ENCODE measurements at places on chromosomes 5 and 9. TPM values are rescaled to one million over a fixed set of nuclear protein-coding genes. Genes with fewer than 3 reads are reported as not detected.
A peak's percentile ranks its signal among the peaks of the same experiment; 100 is the strongest.

GRCh38 chr5:116157902-116158301 is 73.1 kb downstream of the COMMD10 start:
- no peaks in the 10 kb centered on the region for H3K27me3 ChIP-seq
- H3K36me3 ChIP-seq = peaks cover 6% of the 10 kb centered on the region
- H3K27ac ChIP-seq = no peak overlapping the region
- DNase-seq = no peak
- H3K4me1 ChIP-seq = peaks cover 10% of the 10 kb centered on the region

- H3K4me3 ChIP-seq = no peak overlapping the region
- no peaks in the 10 kb centered on the region for H3K4me1 ChIP-seq
- no peaks in the 10 kb centered on the region for H3K27me3 ChIP-seq
- H3K27ac ChIP-seq = no peak overlapping the region
- no peak for DNase-seq
- no peaks in the 10 kb centered on the region for H3K36me3 ChIP-seq
Measured at GRCh38 chr9:16112116-16112515, 559.3 kb downstream of the CCDC171 start.

The IL5 gene
- total RNA-seq = 1.7 TPM

The SLC6A3 gene
- not detected for total RNA-seq

DNA sequence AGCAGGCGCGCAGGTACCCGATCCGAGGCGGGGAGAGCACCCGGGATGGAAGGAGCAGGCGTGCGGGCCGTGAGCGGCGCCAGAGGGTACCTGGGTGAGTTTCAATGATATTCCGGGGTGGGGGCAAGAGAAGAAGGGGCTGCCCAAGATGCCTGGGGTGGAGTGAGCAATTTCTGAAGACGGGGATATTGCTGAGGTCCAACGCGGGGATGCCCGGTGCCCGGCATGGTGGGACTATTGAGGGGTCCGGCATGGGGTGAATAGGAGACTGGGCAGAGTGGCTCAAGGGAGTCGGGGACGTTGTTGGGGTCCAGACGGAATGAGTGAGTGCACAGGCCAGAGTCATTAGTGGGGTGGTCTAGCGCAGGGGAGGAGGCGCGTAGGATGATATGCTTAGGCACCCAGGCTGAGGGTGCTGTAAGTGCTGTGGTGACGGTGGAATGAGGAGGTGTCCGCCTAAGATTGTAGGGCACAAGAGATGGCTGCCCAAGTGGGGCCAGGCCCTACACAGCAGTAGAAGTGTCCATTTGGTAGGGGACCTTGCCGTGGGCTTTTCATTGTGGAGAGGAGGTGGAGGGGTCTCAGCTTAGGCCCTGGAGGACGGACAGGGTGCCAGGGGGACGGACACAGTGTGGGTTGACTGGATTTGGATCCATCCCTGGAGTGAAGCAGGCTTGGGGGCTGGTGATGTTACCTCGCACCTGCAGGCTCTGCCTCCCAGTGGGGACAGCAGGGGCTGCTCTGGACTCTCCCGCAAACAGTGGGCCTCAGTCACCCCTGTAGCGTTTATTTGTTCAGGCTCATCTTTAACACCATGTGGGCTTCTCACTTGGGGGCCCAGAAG is 719 bp downstream of the MIGA2 start:
- peak; percentile 17 for DNase-seq
- peaks cover 29% of the 10 kb centered on the region for H3K4me1 ChIP-seq
- H3K27me3 ChIP-seq = no peaks in the 10 kb centered on the region
- H3K4me3 ChIP-seq = peak overlapping the region; percentile 86
- H3K36me3 ChIP-seq = peaks cover 3% of the 10 kb centered on the region

DNA sequence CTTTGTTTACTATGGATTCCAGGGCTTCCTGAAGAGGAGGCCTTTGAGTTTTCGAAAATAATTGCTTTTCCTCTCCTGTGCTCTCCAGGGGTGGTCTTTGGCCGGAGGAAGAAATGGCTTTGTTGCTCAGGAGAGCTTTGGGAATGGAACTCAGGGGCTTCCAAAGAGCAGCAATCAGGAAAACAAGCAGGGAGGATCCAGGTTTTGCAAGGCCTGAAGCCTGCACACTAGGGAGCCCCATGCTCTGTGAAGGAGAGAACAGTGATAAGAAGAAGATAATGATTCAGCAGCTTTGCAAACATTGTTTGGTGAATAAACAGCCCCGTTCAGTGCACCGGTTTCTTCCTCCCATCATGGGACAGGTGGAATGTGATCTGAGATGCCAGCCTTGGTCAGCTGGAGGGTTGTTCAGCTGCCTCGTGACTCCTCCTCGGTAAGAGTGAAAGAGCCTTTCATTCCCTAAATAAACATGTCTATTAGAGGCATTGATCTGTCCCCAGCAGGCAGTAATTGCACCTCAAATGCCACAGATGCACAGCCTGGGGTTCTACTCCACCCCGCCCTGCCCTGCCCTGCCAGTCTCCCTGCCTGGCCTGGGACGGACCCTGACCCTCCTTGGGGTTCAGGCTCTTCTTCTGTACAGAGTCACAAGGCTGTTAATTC is 11.5 kb upstream of the ALDH1B1 start:
- H3K4me3 ChIP-seq = no peak overlapping the region
- no peaks in the 10 kb centered on the region for H3K4me1 ChIP-seq
- H3K36me3 ChIP-seq = no peaks in the 10 kb centered on the region
- no peak overlapping the region for H3K27ac ChIP-seq
- H3K27me3 ChIP-seq = no peaks in the 10 kb centered on the region

- H3K27ac ChIP-seq = no peak overlapping the region
- DNase-seq = no peak
- no peaks in the 10 kb centered on the region for H3K36me3 ChIP-seq
- H3K4me1 ChIP-seq = no peaks in the 10 kb centered on the region
Measured at GRCh38 chr9:2291980-2292704, 277.0 kb downstream of the SMARCA2 start.

GRCh38 chr9:22114956-22115355 is 105.9 kb upstream of the CDKN2B start:
- H3K4me3 ChIP-seq = no peak overlapping the region
- peaks cover 3% of the 10 kb centered on the region for H3K4me1 ChIP-seq

The GPR151 gene
- total RNA-seq = not detected

The PDLIM4 gene
- not detected for total RNA-seq

- peaks cover 17% of the 10 kb centered on the region for H3K27me3 ChIP-seq
- H3K27ac ChIP-seq = no peak overlapping the region
- H3K4me3 ChIP-seq = no peak overlapping the region
- DNase-seq = no peak
Measured at GRCh38 chr5:72760259-72760658, 56.2 kb upstream of the TNPO1 start.

DNA sequence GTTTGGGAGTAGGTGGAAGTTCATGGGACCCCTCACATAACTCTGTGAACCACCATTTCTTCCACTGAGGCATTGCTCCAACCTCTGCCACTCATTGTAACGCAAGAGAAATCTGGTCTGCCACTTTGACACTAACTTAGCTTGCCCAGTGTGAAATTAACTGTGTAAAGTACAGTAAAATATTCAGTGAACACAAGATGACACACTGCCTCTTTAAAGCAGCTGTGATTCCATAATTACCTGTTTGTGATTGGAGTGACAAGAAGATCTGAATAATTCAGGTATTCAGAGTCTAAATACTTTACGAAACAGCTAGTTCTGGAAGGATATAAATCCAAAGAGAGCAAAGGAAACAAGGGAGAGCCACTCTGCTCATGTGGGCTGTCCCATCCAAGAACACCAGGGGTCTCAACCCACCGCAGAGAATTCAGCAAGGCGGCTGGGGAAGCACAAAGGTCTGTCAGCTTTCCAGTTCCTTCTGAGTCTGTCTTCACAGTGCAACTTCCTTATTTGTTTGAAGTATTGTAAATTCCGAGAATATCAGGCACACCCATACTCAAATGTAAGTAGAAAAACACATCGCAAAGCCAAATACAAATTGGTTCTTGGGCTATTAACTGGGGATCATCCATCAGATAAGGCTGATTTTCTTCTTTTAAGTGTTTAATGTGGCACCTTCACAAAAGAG is 86.9 kb downstream of the GNAQ start:
- no peak overlapping the region for H3K27ac ChIP-seq
- peaks cover 31% of the 10 kb centered on the region for H3K4me1 ChIP-seq
- peak; percentile 7 for DNase-seq
- H3K27me3 ChIP-seq = no peaks in the 10 kb centered on the region
- H3K36me3 ChIP-seq = no peaks in the 10 kb centered on the region

GRCh38 chr5:321726-322251 is 275 bp downstream of the AHRR start:
- no peak overlapping the region for H3K27ac ChIP-seq
- peak; percentile 14 for DNase-seq
- peaks cover 25% of the 10 kb centered on the region for H3K4me1 ChIP-seq
- H3K4me3 ChIP-seq = peak overlapping the region; percentile 73

DNA sequence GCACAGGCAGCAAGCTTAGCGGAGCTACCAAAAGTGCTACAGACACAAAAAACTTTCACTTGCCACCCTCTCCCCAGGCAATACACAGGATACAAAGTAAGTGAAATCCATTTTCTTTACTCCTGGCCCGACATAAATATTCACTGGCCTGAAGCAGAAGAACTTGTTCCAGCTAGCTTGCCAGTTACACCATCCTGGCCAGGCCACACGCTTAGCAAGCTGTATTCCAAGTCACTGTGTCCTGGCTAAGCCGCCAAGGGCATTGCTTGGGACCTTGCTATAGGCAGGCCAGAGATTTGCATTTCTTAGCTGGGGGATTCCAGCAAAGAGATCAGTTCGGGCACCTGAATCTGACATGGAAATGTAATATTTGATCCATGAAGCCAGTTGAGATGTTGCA is 71.0 kb upstream of the SLC1A3 start:
- no peaks in the 10 kb centered on the region for H3K36me3 ChIP-seq
- H3K4me1 ChIP-seq = no peaks in the 10 kb centered on the region
- DNase-seq = no peak
- no peak overlapping the region for H3K27ac ChIP-seq

GRCh38 chr5:100641833-100642232 is 106.7 kb downstream of the FAM174A start:
- H3K4me3 ChIP-seq = no peak overlapping the region
- H3K27me3 ChIP-seq = peaks cover 2% of the 10 kb centered on the region
- H3K36me3 ChIP-seq = no peaks in the 10 kb centered on the region
- DNase-seq = no peak
- H3K4me1 ChIP-seq = no peaks in the 10 kb centered on the region

The RIMOC1 gene
- 19.5 TPM for total RNA-seq

GRCh38 chr5:178163772-178164735 is 10.4 kb upstream of the NHP2 start:
- H3K4me3 ChIP-seq = peak overlapping the region; percentile 44
- peaks cover 6% of the 10 kb centered on the region for H3K4me1 ChIP-seq
- no peaks in the 10 kb centered on the region for H3K36me3 ChIP-seq
- H3K27me3 ChIP-seq = peaks cover 6% of the 10 kb centered on the region
- H3K27ac ChIP-seq = no peak overlapping the region

GRCh38 chr5:105167092-105167491 is 1604.5 kb upstream of the NUDT12 start:
- no peak overlapping the region for H3K4me3 ChIP-seq
- H3K4me1 ChIP-seq = no peaks in the 10 kb centered on the region
- H3K27ac ChIP-seq = no peak overlapping the region
- no peak for DNase-seq
- H3K27me3 ChIP-seq = no peaks in the 10 kb centered on the region

GRCh38 chr5:103801681-103802080 is 239.1 kb upstream of the NUDT12 start:
- H3K27ac ChIP-seq = no peak overlapping the region
- H3K4me1 ChIP-seq = no peaks in the 10 kb centered on the region
- DNase-seq = no peak
- no peak overlapping the region for H3K4me3 ChIP-seq
- no peaks in the 10 kb centered on the region for H3K27me3 ChIP-seq
- no peaks in the 10 kb centered on the region for H3K36me3 ChIP-seq

GRCh38 chr5:34663771-34664496 is 7.8 kb downstream of the RAI14 start:
- no peaks in the 10 kb centered on the region for H3K36me3 ChIP-seq
- H3K27me3 ChIP-seq = peaks cover 23% of the 10 kb centered on the region
- no peak for DNase-seq
- H3K4me1 ChIP-seq = no peaks in the 10 kb centered on the region
- H3K27ac ChIP-seq = no peak overlapping the region
- H3K4me3 ChIP-seq = no peak overlapping the region

The ADGRV1 gene
- 0.18 TPM for total RNA-seq

The IFNA21 gene
- not detected for total RNA-seq

GRCh38 chr9:96726946-96727345 is 50.9 kb downstream of the ZNF510 start:
- no peaks in the 10 kb centered on the region for H3K4me1 ChIP-seq
- peaks cover 1% of the 10 kb centered on the region for H3K27me3 ChIP-seq
- DNase-seq = no peak
- no peaks in the 10 kb centered on the region for H3K36me3 ChIP-seq
- no peak overlapping the region for H3K27ac ChIP-seq
- H3K4me3 ChIP-seq = no peak overlapping the region

The BICD2 gene
- total RNA-seq = 14.2 TPM

DNA sequence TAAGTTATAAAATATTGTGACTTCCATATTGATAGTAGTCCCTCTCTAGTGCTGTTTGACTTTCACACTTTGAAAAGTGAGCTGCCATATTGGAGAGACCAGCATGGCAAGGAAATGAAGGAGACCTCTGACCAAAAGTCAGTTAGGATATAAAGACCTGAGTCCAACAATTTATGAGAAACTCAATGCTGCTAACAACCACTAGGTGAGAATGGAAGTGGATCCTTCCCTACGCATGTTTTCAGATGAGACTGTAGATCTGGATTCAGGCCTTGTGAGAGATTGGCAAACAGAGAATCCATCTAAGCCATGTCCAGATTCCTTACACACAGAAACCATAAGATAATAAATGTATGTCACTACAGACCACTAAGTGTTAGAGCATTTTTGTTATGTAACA is 81.6 kb downstream of the CTNND2 start:
- H3K36me3 ChIP-seq = no peaks in the 10 kb centered on the region
- no peak for DNase-seq
- H3K27ac ChIP-seq = no peak overlapping the region
- H3K4me3 ChIP-seq = no peak overlapping the region

DNA sequence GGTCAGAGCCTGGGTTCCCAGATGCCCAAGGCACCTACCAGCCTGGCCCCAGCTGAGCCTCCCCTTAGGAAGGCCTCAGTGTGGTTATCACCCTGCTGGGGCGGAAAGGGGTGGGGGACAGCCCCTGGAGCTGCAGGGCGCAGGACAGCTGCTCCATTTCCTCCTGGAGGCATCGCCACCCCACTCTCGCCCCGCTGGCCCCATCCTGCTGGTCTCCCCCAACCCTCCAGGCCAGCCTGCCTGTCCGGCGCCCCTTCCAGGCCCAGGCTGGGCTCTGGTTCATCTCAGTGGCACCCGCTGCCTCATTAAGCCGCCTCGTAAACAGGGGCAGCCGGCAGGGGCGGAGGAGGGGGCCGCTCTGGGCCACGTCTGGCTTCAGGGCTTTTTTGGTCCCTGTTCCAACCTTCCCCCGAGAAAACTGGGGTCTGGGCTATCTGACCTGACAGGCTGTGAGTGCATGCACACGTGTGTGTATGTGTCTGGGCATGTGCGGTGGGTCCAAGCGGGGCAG is 30.8 kb upstream of the ENHO start:
- H3K27ac ChIP-seq = no peak overlapping the region
- H3K4me1 ChIP-seq = no peaks in the 10 kb centered on the region
- no peak overlapping the region for H3K4me3 ChIP-seq

- peaks cover 4% of the 10 kb centered on the region for H3K4me1 ChIP-seq
- no peak for DNase-seq
- no peak overlapping the region for H3K4me3 ChIP-seq
- H3K27me3 ChIP-seq = peaks cover 6% of the 10 kb centered on the region
- no peak overlapping the region for H3K27ac ChIP-seq
Measured at GRCh38 chr5:171595401-171595800, 176.0 kb downstream of the FGF18 start.

Data from activated CD8-positive, alpha-beta T cell treated with anti-CD3 and anti-CD28 coated beads for 36 hours (primary cell).